ENCODE measurements at places on chromosomes 16 and 17.

DNA sequence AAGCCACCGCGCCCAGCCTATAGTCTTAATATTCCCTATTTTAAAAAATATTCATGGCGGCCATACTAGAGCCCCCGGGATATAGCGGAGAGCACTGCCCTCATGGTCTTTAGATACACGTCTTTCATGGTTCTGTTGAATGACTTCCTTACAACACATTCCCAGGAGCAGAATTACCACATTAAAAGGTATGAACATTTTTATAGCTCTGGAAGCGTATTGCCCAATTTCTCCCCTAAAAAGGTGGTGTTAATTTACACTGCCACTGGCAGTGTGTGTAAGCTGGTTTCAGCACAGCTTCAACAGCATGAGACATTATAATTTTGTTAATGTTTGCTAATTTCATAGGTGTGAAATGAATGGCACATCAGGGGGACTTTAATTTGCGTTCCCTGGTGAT lies 19.0 kb downstream of the C17orf100 start:
- no peak for DNase-seq

DNA sequence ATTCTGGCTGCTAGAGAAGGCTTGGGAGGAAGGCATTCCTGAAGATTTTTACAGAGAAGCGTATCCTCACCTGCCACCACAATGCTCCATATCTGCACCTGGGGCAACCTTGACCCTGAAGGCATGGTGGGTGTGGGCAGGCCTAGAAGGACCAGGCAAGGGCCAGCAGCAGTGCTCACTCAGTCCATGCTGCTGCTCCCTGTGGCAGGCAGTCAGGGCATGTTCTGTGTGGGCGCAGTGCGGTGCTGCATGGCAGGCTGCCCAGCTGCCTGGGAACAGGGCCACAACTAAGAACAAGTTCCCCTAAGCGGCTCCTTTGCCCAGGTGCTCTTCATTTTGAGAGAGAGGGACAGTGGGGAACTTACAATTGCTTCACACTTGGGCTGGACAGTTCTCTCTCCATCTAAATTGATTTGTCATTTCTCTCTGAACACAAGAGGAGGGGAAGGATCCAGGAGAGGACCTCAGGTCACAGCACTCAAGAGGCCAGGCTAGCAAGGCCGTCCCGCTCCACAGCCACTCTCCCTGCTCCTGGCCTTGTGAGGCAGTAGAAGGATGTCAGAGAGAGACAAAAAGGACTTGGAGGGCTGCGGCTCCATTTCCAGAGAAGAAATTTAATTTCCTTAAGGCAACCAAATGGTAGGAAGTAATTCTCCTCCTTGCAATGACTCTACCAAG lies 158.8 kb downstream of the AATF start:
- DNase-seq, result no peak

DNA sequence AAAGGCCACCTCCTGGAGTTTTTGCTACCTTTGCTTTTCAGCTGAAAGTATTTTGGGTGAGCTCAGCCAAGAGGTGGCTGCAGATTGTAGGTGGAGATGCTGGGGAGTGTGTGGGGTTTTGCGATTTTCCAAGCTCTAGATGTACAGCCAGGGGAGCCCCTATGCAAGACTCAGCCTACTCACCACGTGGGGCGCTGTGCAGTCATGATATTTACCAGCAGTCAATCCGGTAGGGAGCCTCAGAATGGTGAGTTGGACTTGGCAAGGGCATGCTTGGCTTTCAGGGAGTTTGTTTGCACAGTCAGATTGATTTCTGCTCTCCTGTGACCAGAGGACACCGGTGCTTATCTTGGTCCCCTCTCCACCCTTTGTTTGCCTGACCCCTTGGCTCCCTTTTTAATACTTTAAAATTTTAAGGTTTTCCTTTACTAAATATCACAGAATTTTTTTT lies 175.3 kb downstream of the UTP18 start:
- no peak for DNase-seq

GRCh38 chr16:9081843-9082242 lies 9.6 kb upstream of the HAPSTR1 start:
- no peak for DNase-seq

DNA sequence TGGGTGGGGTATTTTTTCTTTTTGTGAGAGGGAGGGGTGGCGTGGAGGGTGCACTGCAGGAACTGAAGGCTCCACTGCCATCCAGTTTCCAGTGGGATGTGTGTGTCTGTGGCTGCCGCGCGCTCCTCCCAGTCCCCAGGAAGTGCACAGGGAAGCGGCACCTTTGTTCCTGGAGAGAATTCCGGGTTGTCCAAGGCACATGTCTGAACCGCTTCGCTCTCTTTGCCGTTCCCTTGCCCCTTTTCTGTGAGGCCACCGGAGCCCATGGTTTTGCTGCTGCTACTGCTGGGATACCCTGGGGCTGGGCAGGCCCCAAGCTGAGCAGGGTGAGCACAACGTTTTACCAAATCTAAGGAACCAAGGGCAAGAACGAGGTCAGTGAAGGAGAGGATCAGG lies 19.5 kb downstream of the ACSF3 start:
- no peak for DNase-seq

DNA sequence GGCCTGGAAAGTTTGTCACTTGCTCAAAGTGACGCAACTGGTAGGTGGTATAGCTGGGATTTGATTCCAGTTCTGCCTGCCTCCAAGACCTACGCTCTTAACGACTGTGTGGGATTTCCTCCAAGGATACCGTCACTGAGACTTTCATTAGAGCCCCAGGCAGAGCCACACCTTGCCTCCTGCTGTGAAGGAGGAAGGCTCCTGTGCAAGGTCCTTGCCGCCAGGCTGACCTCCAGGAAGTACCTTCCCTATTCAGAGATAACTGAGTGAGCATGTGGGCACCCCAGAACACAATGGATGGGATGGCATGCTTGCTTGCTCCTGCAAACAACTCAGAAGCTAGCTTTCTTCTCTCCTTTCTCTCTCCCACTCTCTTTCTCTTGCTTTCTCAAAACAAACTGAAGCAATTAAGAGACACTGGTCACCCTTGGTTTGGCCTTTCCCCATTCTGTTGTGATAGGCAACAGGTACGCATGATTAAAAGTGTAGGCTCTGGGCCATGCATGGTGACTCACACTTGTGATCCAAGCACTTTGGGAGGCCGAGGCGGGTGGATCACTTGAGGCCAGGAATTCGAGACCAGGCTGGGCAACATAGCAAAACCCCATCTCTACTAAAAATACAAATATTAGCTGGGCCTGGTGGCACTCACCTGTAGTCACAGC lies 30.7 kb downstream of the CACNG3 start:
- DNase-seq, result no peak

- DNase-seq, result no peak
These were observed 8.4 kb downstream of the HSDL1 start for GRCh38 chr16:84136331-84137125.

DNA sequence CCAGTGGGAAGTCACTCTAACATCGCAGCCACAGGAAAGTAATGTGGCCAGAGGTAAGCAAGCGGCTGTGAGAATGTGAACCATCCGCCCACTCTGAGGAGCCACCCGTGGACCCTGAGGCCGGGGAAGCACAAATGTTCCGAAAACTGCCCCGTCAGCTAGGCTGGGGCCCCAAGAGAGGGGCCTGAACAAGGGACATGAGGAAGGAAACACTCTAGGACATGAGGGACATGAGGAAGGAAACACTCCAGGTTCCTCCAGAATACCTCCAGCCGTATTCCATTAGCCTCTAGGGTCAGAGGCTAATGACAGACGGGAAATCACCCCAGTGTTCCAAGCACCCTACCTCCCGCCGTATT lies 317 bp downstream of the TEFM start:
- DNase-seq, result no peak

- no peak for DNase-seq
These were observed 20.3 kb downstream of the KPNB1 start for GRCh38 chr17:47670064-47670463.

DNA sequence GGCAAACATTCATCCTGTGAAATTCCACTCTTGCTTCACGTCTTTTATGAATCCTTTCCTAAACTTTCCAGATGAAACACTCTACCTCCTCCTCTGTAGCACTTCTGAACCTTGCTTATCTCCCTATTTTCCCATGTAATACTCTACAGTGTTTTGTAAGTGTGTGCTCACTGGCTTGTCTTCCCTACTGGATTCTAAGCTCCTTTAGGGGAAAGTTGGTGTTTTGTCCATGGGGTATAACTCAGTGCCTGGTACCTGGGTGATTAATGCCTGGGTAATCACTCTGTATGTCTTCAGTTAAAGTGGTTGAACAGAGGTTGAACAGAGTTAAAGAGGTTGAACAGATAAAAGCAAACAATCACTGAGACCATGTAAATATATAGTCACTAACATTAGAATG lies 3.8 kb upstream of the KAT7 start:
- DNase-seq, result no peak

- DNase-seq, result no peak
These were observed 93.5 kb downstream of the SHISA6 start for GRCh38 chr17:11334493-11334892.

DNA sequence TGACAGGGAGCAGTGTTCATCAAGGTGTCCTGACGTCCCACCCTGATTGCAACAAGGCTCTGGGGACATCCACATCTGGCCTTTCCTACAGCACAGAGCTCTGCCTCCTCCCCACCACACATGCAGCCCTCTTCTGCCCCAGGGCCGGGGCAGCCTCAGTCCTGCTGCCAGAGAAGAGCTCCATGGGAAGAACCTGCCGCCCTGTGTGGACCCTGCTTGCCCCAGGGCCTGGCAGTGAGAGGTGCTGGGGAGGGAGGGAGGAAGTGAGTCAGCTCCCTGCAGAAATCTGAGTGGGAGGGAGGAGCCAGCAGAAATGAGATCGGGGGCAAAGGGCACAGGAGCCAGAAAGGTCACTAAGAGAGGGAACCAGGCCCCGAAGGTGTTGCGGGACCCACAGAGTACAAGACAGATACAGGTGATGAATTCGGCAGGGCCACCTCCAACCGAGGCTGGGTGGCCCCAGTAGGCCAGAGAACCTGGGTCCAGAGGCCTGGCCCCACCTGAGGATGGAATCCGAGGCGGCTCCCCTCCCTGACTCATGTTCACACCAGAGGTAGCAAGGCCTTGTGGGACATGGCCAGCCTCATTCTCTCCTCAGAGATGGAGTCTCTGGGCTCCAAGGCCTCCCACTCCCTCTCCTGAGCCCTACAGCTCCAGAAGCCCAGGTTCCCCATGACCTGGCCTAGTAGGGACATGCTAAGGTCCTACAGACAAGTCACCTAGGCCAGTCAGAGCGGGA lies 24.8 kb downstream of the MYO18A start:
- no peak for DNase-seq

GRCh38 chr17:73623247-73623646 lies 21.0 kb downstream of the SDK2 start:
- DNase-seq, result no peak

Measured in naive thymus-derived CD4-positive, alpha-beta T cell (primary cell).